ENCODE measurements at places on chromosomes 7 and 10.

DNA sequence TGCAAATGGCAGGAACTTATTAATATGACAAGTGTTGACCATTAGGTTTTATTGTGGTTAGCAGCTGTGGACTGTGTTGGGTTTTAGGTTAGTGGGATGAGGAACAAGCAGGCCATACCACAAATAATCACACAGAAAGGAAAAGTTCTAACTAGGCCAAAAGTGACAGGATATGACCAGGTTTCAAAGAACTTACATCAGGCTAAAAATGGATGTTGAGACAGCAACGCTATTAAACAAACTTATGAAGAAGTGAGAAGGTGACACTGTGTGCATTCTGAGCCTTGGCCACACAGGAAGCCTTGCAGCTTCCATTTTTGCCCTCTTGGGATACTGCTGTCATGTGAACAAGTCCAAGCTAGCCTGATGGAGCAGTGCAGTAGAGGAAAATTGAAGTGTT is 568.8 kb downstream of the HTR7 start:
- no peak for DNase-seq

GRCh38 chr7:87474533-87475358 is 734 bp downstream of the ABCB4 start:
- no peak for DNase-seq

GRCh38 chr7:90752051-90752450 is 155.9 kb downstream of the CDK14 start:
- no peak for DNase-seq

DNA sequence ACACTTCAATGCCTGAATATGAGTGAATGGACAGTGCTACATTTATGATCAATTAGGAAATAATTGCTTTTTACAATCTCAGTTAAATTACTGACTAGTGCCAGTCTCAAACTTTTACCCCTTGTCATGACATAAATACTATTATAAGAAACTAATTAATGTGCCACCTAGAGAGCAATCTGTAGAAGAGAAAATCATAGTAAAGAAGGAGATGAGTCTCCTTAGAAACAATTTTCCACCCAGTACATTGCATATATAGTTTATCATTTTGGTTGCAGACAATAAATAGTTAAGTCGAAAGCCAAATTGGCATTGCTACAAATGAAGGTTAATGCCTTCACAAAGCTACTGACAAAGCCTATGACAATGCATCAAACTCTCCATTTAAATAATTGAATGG is 68.6 kb downstream of the SLC13A1 start:
- no peak for DNase-seq

DNA sequence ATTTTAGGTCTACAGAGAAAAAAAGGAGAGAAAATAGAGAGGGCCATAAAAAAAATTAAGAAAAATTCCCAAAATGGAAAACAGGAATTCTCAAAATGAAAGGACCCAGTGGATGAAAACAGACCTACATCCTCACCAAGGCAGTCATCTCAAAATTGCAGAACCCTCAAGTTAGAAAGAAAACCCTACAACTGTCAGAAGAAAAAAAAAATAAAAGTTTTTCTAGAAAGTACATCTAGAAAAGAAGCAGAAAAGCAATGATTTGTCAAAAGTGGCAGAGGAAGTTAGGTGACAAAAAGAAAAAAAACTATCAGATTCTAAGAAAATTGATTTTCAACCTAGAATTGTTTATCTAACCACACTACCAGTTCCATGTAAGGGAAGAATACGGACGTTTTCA is 167.6 kb upstream of the LRGUK start:
- DNase-seq, result no peak

DNA sequence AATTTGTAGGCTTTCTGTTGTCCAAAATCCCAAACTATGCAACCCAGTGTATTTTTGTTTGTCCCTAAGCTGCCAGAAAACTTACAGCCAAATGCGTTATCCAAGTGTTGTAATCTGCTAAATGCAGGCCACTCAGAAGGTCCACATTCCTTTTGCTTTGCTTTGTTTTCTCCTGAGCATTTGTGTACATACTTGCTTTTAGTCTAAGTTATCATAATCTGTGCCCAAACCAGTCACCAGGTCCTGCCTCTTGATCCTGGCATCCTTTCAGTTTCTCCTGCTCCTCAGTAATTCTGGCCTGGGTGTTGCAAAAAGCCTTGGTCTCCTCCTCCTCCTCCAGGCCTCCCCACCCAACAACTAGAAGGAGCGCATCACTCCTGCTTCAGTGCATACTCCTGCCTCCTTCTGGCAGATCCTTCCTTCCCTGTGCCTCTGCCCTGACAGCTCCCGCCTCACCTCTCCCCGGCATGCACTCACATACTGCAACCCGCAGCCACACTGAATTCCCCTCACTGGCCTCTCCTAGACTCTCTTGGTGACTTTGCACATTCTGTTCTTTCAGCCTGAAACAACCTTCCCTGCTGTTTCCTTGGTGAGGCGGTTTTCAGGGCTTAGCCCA is 2.3 kb downstream of the DENND2A start:
- DNase-seq, result no peak

DNA sequence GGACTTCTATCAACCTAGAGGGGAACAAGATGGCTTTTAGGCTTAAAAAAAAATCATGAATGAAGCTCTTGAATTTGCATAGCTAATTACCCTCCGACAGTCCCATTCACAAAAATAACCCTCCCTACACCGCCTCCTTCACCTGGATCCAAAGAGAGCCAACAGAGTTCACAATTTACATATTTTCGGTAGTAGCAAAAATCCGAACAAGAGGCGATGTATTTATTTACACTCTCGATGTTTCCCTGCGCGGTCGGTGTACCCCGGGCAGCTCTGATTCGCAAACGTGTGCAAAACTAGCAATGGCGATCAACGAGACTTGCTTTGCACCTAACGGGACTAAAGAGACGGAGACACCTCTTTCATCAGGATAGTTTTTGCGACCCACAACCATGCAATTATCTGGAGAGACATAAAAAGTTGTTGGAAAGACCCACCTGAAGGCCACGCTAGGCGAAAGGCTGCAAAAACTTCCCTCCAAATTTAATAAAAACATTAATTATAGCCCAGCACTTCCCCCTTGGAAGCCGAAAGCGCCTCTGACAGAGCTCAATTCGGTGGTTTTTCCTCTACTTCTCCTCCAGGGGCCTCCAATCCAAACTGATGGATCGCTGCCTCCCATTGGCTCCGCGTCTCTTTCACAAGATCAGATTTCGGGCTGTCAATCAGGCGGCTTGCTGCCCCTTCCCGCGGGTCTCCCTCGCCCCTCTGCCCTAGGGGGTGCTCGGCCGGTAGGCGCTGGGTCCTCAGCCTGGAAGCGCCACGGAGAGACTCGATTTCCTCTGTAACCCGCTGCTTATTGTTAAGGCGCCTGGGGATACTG is at the start of gene ETV1:
TSS of gene ETV1 (minus strand) at position 541 of the 823 bp plus-strand sequence. CDS start 614 bp downstream, outside the sequence.
- DNase-seq, result peak; percentile 35

- DNase-seq, result no peak
Measured at GRCh38 chr10:125166658-125167057, 6.3 kb upstream of the CTBP2 start.

- DNase-seq, result no peak
Measured at GRCh38 chr7:32222251-32222900, 152.2 kb upstream of the PDE1C start.

Data from NCI-H1436 treated with DMSO at 0.1 percent for 48 hours (cell line).